K562 (cell line): ENCODE measurements at places on chromosomes 2 and 18. TPM values are rescaled to one million over a fixed set of nuclear protein-coding genes. Genes with fewer than 3 reads are reported as not detected.

PIGN gene
- total RNA-seq = 20.6 and 22.7 TPM in 2 replicates

LIMS3 gene
- total RNA-seq = 0.74 and 1.8 TPM in 2 replicates

DNA sequence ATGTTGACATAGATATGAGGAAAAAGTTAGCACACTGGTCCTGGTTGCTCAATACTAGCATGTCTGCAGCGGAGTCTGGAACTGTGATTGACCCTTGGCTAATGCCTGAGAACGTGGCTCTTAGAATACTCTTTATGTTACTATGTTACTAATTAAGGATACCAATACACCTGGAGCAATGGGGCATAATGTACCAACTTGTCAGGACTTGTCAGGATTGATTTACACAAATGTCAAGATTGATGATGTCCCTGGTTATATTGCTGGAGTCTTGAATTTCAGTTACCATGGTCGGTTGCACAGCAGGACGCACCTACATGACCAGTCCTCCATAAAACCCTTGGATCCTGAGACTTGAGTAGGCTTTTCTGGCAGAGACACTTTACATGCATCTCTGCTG is 810.9 kb downstream of the CPS1 start:
- H3K27me3 ChIP-seq = no peaks in the 10 kb centered on the region
- H3K36me3 ChIP-seq = no peaks in the 10 kb centered on the region
- no peak for DNase-seq
- no peaks in the 10 kb centered on the region for H3K4me1 ChIP-seq
- no peak overlapping the region for H3K4me3 ChIP-seq

ZNF385B gene
- not detected in 2 replicates for total RNA-seq

GRCh38 chr2:71045151-71045550 is 23.3 kb upstream of the NAGK start:
- no peaks in the 10 kb centered on the region for H3K36me3 ChIP-seq
- H3K27ac ChIP-seq = no peak overlapping the region
- H3K4me1 ChIP-seq = no peaks in the 10 kb centered on the region; the same call in 2 of the 3 replicates

DNA sequence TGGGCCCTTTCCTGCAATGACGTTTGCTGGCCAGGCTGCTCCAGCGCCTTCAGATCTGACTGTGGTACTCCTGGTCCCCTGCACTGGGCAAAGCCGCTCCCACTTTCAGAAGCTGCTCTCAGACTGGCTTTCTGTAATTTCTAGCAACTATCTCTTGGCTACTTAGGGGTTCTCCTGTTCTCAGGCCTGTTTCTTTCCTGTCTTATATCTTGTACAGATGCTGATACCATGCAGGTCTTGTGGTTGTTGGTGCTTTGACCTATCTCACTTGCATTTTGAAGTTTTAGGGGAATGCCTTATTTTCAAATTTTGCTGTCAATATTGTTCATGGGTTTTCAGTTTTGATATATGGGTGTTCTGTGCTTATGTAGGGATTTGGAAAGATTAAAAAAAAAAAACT is 145.8 kb downstream of the CLIP4 start:
- H3K4me3 ChIP-seq = no peak overlapping the region
- no peaks in the 10 kb centered on the region for H3K36me3 ChIP-seq
- no peaks in the 10 kb centered on the region; the same call in 2 of the 3 replicates for H3K27me3 ChIP-seq
- no peak overlapping the region for H3K27ac ChIP-seq
- DNase-seq = no peak

- H3K4me1 ChIP-seq = no peaks in the 10 kb centered on the region
- DNase-seq = no peak
- no peak overlapping the region for H3K4me3 ChIP-seq
- no peaks in the 10 kb centered on the region for H3K36me3 ChIP-seq
- no peaks in the 10 kb centered on the region for H3K27me3 ChIP-seq
Observed at GRCh38 chr2:150742094-150742493, 254.6 kb upstream of the RND3 start.

HOXD13 gene
- not detected in 2 replicates for total RNA-seq

DNA sequence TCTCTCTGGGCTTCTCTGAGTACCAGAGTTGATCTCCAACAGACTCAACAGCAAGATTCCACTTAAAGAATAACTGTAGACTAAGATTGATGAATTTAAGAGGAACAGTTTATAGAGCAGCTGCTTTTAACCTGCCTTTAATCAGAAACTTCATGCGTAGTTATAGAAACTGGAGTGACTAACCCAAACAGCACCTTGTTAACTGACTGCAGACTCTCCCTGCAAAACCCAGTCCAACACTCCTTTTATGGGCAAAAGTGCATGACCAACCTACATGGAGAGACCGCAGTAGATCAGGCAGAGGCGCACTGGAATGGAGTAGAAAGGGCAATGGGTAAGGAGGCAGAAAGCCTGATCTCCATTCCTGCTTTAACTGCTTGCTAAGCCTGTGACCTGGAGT is 110.6 kb downstream of the NRP2 start:
- H3K27ac ChIP-seq = no peak overlapping the region
- no peak overlapping the region for H3K4me3 ChIP-seq
- no peak for DNase-seq
- H3K27me3 ChIP-seq = peaks cover 18% of the 10 kb centered on the region
- no peaks in the 10 kb centered on the region for H3K4me1 ChIP-seq

- H3K27me3 ChIP-seq = peaks cover 22% of the 10 kb centered on the region
- no peak overlapping the region for H3K4me3 ChIP-seq
- H3K4me1 ChIP-seq = no peaks in the 10 kb centered on the region
- no peak for DNase-seq
- H3K36me3 ChIP-seq = no peaks in the 10 kb centered on the region
Observed at GRCh38 chr18:76364282-76365259, 130.5 kb downstream of the ZNF516 start.

GRCh38 chr2:33498291-33498956 is 22.0 kb downstream of the RASGRP3 start:
- H3K4me1 ChIP-seq = no peaks in the 10 kb centered on the region
- no peak for DNase-seq
- no peak overlapping the region for H3K4me3 ChIP-seq
- H3K27me3 ChIP-seq = peaks cover 5% of the 10 kb centered on the region

NR4A2 gene
- 5.1 and 5.6 TPM in 2 replicates for total RNA-seq

DNA sequence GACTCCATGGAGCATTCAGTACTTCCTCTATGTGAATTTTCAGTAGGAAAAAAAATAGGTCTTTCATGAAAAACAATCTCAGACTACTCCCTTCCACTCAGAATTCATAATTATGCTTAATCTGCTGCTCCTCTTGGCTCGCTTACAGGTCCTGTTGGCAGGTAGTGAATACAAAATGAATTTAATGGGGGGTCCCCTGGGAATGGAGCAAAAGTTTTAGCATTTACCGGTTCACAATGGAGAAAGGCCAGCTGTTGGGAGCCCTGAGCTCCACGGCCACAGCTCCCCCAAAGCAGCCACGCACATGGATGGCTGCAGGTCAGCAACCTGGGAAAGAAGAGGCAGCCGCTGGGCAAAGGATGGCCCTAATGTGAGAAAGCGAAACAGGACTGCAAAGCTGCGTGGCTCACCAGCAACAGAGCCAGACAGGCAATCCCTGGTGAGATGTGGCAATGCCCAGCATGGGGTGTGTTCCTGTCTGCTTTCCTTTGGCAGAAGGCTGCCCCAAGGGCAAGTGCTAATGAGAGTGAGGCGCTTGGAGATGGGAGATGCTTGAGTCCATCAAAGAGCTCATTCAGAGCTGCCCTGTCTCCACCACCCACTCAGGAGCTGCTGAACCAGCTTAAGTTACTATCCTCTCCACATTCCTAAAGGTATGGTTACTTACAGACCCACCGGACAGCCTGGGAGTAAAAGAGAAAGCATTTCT is 447.4 kb downstream of the EPHA4 start:
- no peaks in the 10 kb centered on the region for H3K36me3 ChIP-seq
- H3K4me1 ChIP-seq = no peaks in the 10 kb centered on the region
- H3K27ac ChIP-seq = no peak overlapping the region
- H3K27me3 ChIP-seq = no peaks in the 10 kb centered on the region
- H3K4me3 ChIP-seq = no peak overlapping the region

GALR1 gene
- not detected in 2 replicates for total RNA-seq

ALK gene
- total RNA-seq = not detected in 2 replicates

NT5C1B gene
- not detected in 2 replicates for total RNA-seq

TCF23 gene
- not detected in 2 replicates for total RNA-seq

DNA sequence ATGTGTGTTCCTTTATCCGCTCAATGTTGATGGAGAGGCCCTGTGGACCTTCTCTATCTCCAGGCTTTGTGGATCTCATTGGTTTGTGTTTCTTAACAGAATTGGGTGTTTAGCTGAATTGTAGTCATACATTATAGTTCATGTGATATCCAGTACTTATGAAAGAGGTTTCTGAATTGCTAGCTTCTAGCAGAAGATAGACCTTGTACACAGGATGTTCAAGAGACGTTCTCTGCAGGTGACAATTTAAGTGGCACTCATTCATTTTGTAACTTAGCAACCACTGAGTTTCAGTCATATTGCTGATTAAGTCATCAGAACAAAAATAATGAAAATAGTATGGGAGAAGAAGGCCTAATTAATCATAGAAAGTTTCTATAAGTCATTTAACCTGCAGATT is 279.2 kb downstream of the ALPK2 start:
- peaks cover 24% of the 10 kb centered on the region; the same call in 1 of the 3 replicates for H3K36me3 ChIP-seq
- H3K27ac ChIP-seq = no peak overlapping the region
- DNase-seq = no peak

DNA sequence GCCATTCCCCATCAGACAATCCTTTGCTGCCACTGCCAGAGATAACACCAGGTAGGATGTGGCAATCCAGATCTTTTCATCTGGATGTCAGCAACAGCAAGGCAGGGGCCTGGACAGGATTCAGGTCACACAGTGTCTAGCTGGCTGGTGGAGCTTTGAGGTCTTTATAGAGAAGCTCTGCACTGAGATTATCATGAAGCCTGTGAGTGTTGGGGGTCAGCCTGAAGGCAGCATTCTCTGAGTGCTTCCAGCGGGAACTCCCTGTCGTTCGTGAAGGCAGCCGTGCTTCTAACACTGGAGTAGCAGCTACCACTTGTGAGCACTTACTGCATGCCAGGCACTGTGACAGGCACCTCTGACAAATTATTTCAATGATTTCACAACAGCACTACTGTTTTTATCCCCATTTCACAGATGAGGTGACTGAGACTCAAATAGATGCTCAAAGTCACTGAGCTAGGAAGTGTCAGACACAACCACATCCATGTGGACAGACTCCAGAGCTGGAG is 85.7 kb downstream of the SEMA4F start:
- H3K36me3 ChIP-seq = no peaks in the 10 kb centered on the region
- DNase-seq = no peak
- H3K27me3 ChIP-seq = no peaks in the 10 kb centered on the region

- no peaks in the 10 kb centered on the region for H3K4me1 ChIP-seq
- H3K4me3 ChIP-seq = no peak overlapping the region
- H3K27ac ChIP-seq = no peak overlapping the region
Observed at GRCh38 chr18:44954257-44954656, 273.6 kb downstream of the SETBP1 start.

KLHL41 gene
- total RNA-seq = 0.09 TPM in 1 of 2 replicates, not detected in the other

- H3K4me3 ChIP-seq = no peak overlapping the region
- no peaks in the 10 kb centered on the region for H3K4me1 ChIP-seq
- peaks cover 4% of the 10 kb centered on the region; the same call in 1 of the 2 replicates for H3K27me3 ChIP-seq
- H3K36me3 ChIP-seq = no peaks in the 10 kb centered on the region
- no peak overlapping the region for H3K27ac ChIP-seq
Observed at GRCh38 chr2:1972422-1972821, 228.1 kb upstream of the PXDN start.

GRCh38 chr2:238865015-238865719 is 17.3 kb downstream of the TWIST2 start:
- H3K4me3 ChIP-seq = no peak overlapping the region
- H3K4me1 ChIP-seq = no peaks in the 10 kb centered on the region
- DNase-seq = no peak
- H3K27me3 ChIP-seq = no peaks in the 10 kb centered on the region; the same call in 2 of the 3 replicates
- no peak overlapping the region for H3K27ac ChIP-seq
- H3K36me3 ChIP-seq = no peaks in the 10 kb centered on the region
